ENCODE measurements at places on chromosomes 5 and 9.
A peak's percentile ranks its signal among the peaks of the same experiment; 100 is the strongest.

- DNase-seq = no peak
Measured at GRCh38 chr9:76153902-76154629, 240.2 kb downstream of the RFK start.

DNA sequence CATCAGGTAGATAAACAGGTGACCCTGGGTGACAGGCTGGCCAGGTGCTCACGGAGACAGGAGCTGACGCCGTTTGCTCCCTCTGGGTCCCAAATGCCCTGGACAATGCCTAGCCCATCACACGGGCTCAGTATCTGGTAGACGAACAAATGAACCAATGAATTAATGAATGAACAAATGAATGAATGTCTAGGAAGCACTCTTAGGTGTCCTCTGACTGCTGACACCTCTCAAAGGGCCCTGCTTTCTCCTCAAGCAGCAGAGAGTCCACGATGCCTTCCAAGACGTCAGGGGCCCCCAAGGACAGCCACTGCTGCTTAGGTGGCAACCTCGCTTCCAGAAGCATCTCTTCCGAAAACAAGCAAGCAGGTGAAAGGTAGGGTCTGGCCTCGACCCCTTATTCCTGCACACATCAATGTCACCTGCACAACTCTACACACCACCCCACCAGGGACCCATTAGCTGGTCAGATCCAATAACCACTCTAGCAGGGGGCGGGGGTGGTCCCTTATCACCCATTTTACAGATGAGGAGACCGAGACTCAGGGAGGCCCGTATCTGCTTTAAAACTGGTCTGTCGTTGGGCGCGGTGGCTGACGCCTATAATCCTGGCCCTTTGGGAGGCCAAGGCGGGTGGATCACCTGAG, 45.2 kb downstream of the VAV2 start:
- DNase-seq = no peak

DNA sequence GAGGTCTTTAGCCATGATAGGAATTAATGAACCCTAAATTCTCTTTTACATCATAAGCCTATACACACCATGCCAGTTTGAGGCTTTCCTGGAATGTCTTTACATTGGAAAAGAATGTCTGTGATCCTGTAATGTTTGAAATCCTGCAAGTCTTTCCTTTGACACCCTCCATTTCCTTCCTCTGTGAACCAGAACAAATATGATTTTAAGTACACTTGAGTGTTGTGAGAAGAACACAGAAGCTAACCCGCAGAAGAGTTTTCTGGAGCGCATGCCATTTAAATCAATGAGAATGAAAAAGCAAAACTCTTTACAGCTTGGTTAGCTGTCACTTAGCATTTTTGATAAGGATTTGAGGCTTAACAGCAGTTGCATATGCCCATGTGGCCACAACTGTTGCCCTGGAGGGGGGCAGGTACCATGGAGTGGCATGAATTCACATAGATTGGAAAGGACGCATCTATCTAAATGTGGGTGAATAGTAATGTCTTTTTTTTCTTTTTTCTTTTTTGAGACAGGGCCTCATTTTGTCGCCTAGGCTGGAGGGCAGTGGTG, 372.6 kb downstream of the KDM4C start:
- DNase-seq = no peak

GRCh38 chr5:75601996-75602395, 9.3 kb upstream of the ANKDD1B start:
- DNase-seq = no peak

DNA sequence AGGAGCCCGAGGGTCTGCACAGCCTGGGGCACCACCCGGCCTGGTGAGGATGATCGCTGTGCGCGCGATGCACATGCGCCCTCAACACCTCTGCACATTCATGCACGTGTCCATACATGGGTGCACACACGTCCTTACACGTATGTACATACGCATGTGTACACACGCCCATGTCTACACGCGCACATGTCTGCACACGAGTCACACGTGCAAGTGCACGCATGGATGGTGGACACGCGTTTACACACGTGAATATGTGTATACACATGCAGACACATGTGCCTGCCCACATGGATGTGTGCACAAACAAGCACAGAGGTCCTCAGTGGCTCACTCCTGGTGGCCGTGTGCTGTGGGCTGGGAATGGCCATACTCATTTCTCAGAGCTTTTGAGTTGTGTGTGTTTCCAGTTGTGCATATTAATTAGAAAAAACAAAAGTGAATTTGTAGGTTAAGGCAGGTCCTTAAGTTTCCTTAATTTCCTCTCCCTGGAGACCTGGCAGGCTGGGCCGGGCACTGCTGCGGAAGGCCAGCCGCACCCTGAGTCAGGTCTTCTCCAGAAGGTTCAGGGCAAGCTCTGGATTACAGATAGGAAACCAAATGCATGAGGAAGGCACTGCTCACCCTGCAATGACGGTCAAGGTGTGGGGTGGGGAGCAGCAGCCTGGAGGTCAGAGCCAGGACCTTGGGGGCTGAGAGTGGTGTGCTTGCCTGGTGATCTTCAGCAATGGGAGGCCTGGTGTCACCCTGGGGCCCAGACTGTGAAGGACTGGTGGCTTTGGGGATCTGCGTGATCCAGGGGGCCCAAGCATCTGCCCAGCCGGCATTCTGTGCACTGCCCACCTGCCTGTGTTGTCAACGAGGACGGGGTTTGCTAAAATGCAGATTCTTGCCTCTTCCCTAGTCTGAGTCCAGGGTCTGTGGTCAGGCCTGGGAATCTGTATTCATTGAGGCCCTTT, 1.3 kb upstream of the RNU6ATAC start:
- DNase-seq = no peak

GRCh38 chr9:91800473-91801030, 149.5 kb downstream of the ROR2 start:
- no peak for DNase-seq

- no peak for DNase-seq
Measured at GRCh38 chr5:64690417-64691151, at the start of gene SHISAL2B. TSS of gene SHISAL2B (plus strand) at chr5:64690503. CDS start at chr5:64690624, 121 bp downstream.

DNA sequence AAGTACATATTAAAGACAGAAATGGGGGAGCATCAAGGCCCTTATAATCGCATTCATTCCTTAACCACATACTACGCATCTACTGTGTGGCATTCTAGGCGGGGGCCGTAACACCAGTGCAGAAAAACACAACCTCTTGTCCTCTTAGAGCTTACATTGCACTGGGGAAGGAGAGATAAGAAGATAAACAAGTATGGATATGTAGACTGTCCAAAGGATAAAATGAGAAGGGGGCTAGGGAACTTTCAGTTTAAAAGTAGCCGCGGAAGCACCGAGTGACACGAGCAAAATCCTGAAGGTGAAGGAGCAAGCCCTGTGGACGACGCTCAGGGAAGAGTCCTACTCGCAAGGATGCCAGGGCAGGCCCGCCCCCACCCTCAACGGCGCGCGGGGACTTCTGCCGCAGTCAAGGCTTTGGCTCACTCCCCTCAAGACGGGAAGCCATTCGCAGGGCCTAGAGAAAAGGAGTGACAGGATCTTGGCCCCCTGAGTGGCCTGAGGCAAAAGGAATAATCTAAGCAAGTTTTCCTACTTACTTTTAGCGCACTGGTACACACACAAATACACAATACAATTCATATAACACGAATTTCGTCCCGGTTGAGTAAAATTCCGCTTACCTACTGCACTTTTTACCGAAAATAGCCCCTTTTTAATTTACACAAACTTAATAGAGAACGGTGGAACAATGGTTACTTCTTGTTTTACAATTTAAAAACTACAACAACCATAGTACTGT, 1.3 kb upstream of the NIPBL start:
- peak; percentile 67 for DNase-seq

- DNase-seq = no peak
Measured at GRCh38 chr9:115359017-115359780, 241.2 kb upstream of the TNC start.

- peak; percentile 21 for DNase-seq
Measured at GRCh38 chr5:31581498-31582099, 49.5 kb downstream of the C5orf22 start.

- DNase-seq = no peak
Measured at GRCh38 chr5:77628840-77629508, 9.5 kb downstream of the OTP start.

GRCh38 chr9:82553654-82554366, 509.1 kb downstream of the RASEF start:
- no peak for DNase-seq

DNA sequence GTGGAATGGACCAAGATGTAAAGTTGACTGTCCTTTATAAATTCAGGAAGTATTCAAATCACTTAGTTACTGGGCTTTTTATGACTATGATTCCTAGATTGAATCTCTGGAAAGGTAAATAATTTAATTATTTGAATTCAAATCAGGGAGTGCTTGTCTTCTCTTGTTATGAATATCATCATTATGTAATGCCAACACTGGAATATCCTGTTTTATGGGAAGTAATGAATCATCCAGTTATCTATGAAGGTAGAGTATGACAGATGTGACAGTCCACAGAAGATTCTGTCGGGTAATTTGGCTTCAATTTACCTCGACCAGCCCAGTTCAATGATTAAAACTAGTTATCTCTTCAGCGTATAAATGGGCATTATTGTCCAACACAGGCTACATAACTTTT, 141.0 kb upstream of the NUDT12 start:
- DNase-seq = no peak

DNA sequence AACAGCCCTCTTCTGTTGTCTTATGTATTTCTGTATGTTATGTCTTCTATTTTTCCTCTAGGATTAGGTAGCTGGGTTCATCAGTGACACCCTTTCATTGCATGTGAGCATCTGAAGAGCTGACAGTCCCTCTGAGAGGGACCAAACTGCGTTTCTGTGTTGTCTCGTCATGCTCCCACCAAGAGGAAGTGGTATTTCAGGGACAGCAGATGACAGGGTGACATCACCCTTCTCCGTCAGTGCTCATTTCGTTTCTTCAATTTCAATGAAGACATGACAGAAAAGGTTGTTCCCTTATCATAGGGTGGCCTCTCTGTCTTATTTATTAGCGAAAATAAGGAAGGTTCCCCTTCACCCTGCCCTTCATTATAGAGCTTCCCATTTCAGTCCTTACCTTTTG, 225.9 kb upstream of the NR4A3 start:
- DNase-seq = no peak

- DNase-seq = no peak
Measured at GRCh38 chr9:122033775-122034373, 59.2 kb downstream of the TTLL11 start.

GRCh38 chr5:106423109-106423897, 1247.4 kb downstream of the EFNA5 start:
- no peak for DNase-seq

- no peak for DNase-seq
Measured at GRCh38 chr5:113572716-113573115, 59.2 kb downstream of the YTHDC2 start.

GRCh38 chr9:128191406-128192046, at the start of gene CIZ1:
TSS of gene CIZ1 (minus strand) at chr9:128191572. CDS start at chr9:128190857, 715 bp downstream.
- peak; percentile 83 for DNase-seq

GRCh38 chr5:14708551-14708950, 44.0 kb downstream of the OTULIN start:
- DNase-seq = no peak

DNA sequence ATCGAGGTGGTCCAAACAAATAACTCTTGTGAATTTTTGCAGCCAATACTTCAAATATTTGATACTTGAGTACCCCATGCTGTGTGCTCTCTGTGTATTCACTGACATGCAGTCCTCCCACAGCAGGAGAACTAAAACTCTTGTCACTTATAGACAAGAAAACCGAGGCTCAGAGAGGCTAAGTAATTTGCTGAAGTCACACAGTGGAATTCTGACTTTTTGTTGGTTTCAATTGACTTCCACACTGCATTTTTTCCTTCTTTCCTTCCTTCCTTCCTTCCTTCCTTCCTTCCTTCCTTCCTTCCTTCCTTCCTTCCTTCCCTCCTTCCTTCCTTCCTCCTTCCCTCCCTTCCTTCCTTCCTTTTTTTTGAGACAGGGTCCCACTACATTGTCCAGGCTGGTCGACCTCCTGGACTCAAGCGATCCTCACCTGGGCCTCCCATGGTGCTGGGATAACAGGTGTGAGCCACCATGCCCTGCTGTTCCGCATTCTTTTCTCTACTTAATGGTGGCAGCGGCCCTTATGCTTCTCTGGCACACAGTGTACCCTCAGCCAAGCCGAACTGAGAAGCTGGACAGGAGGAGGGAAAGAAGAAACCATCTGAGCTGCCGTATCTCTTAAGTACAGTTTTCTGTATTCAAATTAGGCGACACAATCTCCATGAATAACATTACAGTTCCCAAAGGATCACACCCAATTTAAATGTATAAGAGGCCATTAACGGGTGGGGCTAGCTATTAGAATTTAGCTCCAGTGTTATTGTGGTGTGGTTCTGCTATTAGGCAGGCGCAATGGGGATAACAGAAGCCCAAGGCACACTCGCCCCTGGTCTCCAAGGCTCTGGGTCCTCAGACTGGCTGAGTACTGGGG, 38.4 kb upstream of the GRHPR start:
- no peak for DNase-seq

- no peak for DNase-seq
Measured at GRCh38 chr9:24118190-24118589, 292.1 kb upstream of the ELAVL2 start.

- DNase-seq = no peak
Measured at GRCh38 chr5:168669668-168670378, 90.7 kb upstream of the PANK3 start.

DNA sequence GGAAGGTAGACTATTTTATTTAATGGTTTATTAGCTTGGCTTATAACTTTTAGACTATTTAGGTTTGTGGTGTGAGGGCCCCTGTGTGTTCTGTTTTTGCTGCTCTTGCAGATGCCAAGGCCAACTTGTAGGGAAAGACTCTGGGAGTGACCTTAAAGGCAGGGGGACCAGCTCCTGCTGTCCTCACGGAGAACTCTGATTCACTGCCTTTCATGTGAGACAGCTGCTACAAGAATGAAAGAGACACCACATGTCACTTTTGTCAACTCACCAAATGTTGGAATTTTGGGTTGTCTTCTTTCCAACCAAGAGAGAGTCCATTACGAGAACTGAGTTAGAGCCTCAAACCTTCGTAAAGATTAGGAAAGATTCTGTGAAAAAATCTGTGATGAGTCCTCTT, 258.3 kb upstream of the ADAMTSL1 start:
- no peak for DNase-seq

- no peak for DNase-seq
Measured at GRCh38 chr5:73280386-73280785, 107.4 kb downstream of the TMEM174 start.

- DNase-seq = no peak
Measured at GRCh38 chr5:67510204-67510603, 313.6 kb upstream of the CD180 start.

DNA sequence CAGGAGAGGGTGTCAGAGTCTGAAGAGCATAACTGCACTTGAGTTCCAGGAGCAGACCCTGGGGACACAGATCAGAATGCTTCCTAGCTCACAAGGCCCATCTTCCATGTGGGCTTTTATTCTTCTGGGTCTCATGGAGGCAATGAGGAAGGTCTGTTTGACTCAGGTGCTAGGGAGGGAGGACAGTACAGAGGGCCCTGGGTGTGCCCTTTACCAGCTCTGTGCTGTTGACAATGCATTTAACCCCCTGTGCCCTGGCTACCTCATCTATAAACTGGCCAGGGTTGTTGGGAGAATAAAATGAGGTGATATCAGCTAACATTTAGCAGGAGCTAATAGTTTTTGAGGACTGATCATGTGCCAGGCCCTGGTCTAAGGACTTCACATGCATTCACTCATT, 318.0 kb downstream of the DMAC1 start:
- no peak for DNase-seq

GRCh38 chr9:137149942-137150616, 11.1 kb downstream of the GRIN1 start:
- no peak for DNase-seq

GRCh38 chr5:173782671-173783101, 105.5 kb upstream of the CPEB4 start:
- DNase-seq = no peak

Measured in HAP-1 (cell line).